ENCODE measurements at places on chromosomes 2 and 18. TPM values are rescaled to one million over a fixed set of nuclear protein-coding genes. Genes with fewer than 3 reads are reported as not detected.

- no peak for DNase-seq
Measured at GRCh38 chr2:224638301-224638823, 53.2 kb upstream of the CUL3 start.

GRCh38 chr2:100193291-100193710, 50.9 kb upstream of the AFF3 start:
- no peak for DNase-seq

The BOK gene
- total RNA-seq = 37.8 TPM

The NGEF gene
- total RNA-seq = 1.2 TPM

All from umbilical cord (tissue), 2 donors.